ENCODE measurements at places on chromosomes 5 and 9.
A peak's percentile ranks its signal among the peaks of the same experiment; 100 is the strongest.

GRCh38 chr5:93044859-93045666 lies 536.0 kb downstream of the NR2F1-AS1 start:
- DNase-seq = no peak

GRCh38 chr9:128349125-128349524 lies 8.8 kb downstream of the SLC27A4 start:
- DNase-seq = no peak

DNA sequence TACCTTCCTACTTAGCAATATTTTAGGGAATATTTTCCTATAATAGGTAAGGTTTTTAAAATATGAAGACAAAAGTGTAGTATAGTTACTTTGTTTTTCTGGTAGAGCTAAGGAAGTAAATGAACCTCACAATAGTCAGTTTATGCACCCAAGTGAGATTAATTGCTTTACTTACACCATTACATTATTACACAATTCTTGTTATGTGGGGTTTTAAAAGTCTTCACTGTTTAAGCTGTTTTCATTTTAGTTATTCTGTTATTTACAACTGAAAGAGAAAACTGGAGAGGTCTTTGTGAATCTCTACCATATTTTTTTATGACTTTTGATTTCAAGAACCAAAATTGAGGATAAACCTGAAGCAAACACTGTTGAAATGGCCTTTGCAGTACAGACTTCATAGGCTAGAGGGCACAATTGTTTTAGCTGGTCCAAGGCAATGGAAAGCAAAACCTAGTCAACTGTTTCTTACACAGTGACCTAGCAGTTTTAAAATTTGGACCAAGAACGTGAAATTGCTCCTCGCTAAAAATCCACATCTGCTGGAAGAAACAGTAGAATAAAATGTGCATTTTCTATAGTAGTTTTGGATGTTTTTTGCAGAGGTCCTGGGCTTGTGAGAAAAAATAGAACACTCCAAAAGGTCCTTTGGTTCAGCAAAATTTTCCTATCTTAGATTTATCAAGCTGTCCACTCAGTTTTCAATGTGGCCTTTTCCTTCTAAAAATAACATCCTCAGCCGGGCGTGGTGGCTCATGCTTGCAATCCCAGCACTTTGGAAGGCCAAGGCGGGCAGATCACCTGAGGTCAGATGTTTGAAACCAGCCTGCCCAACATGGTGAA lies 66.4 kb upstream of the FER start:
- DNase-seq = no peak

DNA sequence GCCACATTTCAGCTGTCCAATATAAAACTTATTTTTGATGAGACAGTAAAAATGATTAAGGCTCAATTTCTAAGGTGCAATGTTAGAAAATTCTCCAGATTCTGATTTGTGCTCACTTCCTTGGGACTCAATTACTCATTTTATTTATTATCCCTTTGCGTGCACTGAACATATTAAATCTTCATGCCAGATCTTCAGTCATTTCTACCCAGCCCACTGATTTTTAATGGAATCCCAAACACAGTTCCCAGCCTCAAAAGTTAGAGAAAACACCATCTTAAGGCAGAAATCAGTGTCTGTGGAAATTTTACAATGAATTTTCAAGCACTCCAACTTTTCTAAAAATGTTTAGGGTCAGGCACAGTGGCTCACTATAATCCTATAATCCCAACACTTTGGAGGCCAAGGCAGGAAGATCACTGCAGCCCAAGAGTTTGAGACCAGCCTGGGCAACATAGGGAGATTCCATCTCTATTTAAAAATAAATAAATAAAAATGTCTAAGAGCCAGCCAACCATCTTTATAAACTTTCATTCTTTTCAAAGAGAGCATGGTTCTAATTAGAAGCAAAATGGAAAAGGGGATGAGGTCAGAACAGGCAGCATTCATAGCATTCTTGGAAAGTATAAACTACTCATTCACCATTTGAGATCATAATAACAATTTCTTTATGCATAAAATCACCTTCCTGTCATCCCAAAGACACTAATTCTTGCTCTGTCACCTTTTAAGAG lies 53.7 kb downstream of the TLE1 start:
- no peak for DNase-seq

GRCh38 chr9:80648336-80648735 lies 1041.0 kb downstream of the TLE1 start:
- no peak for DNase-seq

GRCh38 chr5:172299916-172300439 lies 16.4 kb upstream of the UBTD2 start:
- DNase-seq = no peak

GRCh38 chr9:107751567-107752210 lies 262.1 kb upstream of the KLF4 start:
- no peak for DNase-seq

DNA sequence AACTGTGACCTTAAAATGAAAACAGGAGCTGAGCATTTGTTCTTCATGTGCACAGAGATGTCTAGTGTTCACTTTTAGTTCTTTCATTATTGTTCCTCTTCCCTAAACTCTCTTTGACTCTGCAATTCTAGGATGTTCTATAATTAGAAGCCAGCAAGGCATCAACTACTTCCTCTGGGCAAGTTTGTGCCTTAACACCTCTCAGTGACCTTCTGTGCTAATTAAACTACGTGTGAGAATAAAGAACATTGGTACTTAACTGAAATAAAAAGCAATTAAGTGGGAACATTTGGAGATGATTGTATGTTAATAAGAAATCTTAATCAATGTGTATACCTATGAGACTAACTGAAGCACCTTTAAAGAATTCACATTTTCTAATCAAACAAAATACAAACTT lies 242.8 kb downstream of the RASEF start:
- DNase-seq = no peak

GRCh38 chr5:139669662-139670368 lies 21.7 kb downstream of the CXXC5 start:
- no peak for DNase-seq

DNA sequence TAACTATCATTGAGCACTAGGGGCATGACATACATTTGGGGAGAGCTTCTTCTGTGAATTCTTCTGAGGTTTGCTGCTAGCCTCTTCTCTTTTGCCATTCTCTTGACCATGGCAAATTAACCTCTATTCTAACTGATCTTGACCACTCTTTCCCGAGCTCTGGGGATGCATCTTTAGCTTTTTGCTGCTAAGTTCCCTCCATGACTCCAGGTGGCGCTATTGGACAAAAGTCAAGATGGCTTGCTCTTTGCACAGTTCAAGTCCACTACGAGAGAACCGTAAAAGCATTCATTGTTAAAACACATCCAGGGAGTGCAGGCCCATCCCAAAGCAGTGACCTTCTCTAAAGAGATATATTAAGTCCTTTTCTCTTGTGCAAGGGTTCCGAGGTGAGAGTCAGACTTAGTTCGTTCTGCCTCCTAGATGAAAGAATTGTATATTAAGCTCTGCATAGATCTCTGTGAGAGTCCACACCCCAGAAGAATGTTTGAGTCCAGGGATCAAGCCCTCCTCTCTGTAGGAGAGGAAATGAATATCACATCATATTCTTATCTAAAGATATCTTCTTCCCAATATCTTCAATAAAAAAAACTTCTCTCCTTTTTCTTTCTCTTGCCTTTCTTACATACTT lies 1152.9 kb upstream of the CDH6 start:
- no peak for DNase-seq

DNA sequence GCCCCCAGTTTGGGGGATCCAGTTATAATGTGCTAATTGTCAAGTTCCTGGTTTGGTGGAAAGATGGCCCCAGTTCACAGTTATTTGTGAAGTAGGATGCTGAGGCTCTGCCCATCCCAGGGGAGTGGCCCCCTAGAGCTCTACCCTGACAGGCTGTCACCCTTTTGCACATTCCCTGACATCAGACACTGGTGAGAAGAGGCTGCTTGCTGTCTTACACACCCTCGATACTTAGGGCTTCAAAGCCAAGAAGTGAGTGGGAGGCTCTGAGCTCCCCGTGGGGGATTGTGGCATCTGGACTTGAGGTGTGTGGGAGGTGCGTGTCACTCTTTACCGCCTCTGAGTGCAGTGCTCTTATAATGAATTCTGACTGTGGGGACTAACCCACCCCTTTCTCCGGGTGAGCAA lies 168.5 kb downstream of the DOCK2 start:
- peak; percentile 25 for DNase-seq
